Vagina (tissue), 2 donors: ENCODE measurements at places on chromosomes 4 and X.

DNA sequence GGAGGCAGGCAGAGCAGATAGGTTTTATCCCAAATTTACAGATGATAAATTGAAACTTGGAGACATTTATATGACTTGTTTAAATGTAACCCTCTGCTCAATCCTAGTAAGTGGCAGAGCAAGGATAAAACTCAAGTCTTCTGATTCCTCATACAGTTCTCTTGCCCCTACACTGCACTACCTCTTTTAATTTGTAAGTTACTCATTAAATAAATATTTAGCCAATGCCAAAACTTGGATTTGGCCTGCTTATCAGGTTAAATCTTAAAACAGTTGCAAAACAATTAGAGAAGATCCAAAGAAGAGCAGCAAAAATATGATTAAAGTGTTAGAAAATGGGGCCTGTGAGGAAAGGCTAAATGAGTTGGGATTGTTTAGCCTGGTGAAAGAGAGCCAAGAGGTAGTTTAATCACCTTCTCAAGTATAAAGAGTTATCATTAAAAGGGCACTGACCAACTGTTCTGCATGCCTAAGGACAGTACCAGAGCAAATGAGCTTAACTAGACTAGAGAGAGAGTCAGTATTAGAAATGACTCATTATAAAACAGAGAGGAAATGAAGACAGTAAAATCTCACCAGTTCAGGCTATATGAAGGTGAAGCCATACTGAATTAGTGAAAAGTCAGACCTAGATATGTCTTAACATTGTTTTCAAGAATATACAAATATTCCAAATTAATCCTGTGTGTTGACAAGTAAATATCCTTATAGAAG, 146.3 kb downstream of the GRIA3 start:
- no peak for DNase-seq

GRCh38 chr4:35918491-35918977, 325.8 kb downstream of the ARAP2 start:
- DNase-seq = no peak

GRCh38 chrX:154779261-154779660, 16.6 kb downstream of the DKC1 start:
- no peak for DNase-seq

DNA sequence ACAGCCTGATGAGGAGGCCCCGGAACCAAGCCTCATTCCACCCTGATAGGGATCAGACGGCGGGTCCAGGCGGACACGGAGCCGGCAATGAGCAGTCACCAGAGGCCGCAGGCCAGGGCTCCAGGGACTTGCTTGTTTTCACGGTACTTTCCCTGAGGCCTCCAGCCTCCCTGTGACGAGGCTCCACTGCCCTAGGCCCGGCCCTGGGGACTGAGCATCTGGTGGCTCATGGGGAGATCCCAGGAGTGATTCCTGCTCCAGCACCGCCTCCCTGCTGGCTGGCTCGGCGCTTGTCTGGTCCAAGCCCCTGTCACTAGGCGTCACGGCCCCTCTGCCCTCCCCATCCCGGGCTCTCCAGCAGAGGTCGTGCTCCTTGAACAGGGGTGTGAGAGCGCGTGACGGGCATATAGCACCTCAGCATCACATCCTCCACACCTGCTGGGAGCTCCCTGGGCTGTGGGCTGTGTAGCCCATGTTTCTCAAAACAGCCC, 14.1 kb downstream of the HTRA3 start:
- no peak for DNase-seq

- no peak for DNase-seq
Measured at GRCh38 chrX:8194216-8194615, 23.1 kb upstream of the VCX2 start.

- DNase-seq = no peak
Measured at GRCh38 chr4:14943749-14944148, 58.5 kb upstream of the CPEB2 start.

- DNase-seq = no peak
Measured at GRCh38 chr4:128519163-128519830, 231.7 kb upstream of the PGRMC2 start.

DNA sequence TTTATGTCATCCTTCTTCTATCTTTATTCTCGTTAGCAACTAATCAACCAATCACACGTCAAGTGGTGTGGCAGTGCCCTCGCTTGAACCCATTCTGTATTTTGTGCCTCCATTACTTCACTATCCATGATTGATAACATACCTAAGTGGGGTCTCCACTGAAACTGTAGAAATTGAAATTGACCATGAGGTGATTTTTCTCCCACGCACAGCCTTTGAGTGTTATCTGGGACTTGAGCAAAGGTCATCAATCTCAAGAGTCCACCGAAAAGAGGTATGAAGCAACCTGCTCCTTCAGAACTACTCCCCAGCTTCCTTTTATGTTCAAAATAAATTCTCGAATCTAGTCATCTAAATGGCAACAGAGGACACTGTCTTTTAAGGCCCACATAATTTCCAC, 111.1 kb downstream of the SCD5 start:
- no peak for DNase-seq

DNA sequence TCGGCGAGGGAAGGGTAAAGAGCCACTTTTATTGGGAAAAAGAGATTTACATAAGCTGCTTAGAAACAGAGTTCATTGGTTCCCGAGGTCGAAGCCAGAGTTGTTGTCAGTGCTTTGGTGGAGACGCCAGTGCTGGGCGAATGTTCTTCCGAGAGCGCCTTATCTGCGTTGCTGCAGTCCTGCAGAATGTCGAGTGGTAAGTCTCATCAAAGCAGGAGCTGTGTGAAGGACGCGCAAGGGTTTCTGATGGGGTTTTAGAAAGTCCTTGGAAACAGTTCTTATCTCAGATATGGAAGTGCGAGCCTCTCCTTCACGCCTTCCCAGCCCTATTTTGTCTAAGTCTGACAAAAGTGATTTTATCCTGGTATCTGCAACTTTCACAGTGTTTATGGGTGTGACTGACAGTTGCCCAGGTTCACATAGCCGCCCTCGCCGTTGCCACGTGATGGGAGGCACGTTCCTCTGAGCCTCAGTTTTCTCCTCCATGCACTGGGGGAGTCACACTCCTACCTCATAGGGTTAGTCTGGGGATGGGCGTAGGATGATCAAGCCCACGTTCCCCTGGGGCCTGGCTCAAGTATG, 47.3 kb upstream of the NSG1 start:
- DNase-seq = no peak

DNA sequence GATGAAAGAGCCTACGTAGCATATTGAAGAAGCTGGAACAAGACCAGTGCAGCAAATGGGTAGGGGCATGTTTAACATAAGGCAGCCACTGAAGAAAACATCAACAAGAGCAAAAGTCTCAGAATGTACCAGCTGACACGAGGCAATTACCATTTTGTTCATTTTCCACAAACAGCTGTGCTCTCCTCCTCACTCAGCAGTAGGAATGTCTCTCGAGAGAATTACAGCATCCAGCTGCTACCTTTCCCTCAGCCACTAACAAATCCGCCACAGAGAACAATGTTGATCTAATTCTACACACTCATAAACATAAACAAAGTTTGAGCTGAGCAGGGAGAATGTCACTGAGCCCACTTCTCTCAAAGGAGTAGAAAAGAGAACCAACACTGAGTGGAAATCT, 68.0 kb downstream of the OPHN1 start:
- DNase-seq = no peak

DNA sequence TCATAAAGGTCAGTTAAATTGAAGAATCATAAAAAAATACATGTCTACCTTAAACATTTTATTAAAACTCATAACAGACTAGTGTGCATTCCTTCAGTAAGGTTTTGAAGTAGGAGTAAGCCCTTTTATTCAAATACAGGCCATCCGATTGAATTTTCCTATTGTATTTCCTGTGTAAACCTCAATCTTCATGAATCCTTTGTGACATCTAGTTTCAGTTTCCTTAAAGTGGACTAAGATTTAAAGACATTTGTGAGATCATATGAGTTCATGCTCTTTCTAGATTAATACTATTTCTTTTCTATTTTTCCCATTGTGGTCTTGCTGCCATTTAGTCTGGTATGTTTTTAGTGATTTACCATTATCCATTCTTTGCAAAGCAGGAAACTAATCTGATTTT, 644.7 kb upstream of the BOD1L1 start:
- no peak for DNase-seq

- no peak for DNase-seq
Measured at GRCh38 chr4:73152893-73153292, 83.4 kb upstream of the COX18 start.
